Thoracic aorta (tissue), 2 donors: ENCODE measurements at places on chromosomes 7 and 10.

- DNase-seq = no peak
Measured at GRCh38 chr7:136016649-136017395, 39.7 kb upstream of the MTPN start.

DNA sequence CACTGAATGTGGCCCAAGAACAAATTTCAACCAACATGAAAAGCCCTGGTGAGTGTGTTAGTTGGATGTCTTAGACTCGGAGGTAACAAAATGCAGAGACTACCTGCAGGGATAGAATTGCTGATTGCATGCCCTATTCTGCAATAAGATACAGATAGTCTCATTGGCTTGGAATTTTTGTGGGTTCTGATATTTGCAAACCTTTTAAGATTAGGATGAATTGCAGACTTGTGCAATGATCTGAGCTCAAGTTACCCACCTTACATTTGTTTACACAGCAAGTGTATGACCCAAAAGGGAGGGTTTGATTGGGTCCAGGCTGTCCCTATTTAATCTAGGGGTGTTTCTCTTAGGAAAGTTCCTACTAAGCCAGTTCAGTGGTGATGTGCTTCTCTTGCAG lies 45.4 kb downstream of the GPR37 start:
- no peak for DNase-seq

- DNase-seq = no peak
Measured at GRCh38 chr10:132399117-132400035, 2.4 kb downstream of the PWWP2B start.

- DNase-seq = no peak
Measured at GRCh38 chr10:87850742-87851205, 12.6 kb downstream of the KLLN start.

DNA sequence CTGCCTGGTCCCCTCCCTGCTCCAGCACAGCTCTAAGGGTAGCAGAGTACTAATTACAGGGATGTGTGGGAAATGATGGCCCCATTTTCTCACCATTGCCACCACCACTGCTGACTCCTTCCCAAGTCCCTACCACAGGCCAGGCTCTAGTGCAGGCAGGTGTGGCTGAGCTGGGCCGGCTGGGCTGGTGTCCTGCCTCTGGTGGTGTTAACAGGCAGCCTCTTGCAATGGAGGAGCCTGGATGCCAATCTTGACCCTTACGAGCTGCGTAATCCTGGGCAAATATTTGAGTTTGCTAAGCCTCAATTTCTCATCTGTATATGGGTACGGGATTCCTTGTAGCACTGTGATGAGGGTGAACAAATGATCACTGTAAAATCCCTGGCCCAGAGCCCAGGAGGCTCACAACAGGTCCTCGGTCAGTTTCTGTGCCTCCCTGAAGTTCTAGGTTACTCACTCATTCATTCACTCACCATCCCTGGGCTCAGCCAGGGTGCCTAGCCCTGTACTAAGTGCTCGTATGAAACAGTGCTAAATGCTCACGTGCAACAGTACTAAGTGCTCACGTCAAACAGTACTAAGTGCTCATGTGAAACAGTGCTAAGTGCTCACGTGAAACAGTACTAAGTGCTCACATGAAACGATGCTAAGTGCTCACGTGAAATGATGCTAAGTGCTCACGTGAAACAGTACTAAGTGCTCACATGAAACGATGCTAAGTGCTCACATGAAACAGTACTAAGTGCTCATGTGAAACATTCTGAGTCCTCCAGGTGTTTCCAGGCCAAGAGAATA lies 2.3 kb upstream of the FZD9 start:
- DNase-seq = no peak

GRCh38 chr10:27998178-27998953 lies 513 bp downstream of the ODAD2 start:
- no peak for DNase-seq

DNA sequence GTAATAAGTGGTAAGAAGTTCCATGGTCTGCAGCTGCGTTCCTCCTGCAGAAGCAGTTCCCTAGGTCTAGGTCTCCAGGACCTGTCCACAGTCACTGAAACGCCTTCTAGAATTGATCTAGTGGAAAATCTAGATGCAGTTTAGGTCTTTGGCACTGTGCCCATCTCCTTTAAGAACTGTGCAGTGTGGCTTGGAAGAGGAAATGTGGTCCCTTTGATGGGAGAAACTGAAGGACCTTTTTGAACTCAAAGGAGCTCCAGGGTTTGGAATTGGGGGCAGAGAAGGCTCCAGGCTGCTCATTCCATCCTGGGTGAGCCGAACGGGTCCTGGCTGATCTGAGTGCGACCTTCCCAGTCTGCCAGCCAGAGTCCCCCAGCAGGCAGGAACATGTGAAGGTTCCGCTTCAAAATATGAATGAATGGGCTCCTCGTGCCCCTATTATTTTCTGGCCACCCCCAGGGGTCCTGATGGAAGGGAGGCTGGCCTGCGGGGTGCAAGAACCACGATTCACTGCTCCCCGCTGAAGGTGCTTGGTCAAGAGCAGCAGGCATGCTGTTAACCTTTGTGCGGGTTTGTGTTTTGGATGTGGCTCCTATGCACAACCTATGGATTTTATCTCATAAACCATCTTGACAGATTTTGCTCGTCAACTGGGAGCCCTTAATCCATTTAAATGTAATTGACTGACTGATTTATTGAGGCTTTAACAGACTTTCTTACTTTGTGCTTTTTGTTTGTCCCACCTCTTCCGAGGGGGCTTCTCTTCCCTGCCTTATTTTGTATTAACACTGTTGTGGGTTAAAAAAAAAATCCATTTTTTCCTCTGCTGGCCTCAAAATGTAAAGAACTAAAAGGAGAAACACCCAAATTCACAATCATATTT lies 36.7 kb downstream of the ZNF467 start:
- no peak for DNase-seq

DNA sequence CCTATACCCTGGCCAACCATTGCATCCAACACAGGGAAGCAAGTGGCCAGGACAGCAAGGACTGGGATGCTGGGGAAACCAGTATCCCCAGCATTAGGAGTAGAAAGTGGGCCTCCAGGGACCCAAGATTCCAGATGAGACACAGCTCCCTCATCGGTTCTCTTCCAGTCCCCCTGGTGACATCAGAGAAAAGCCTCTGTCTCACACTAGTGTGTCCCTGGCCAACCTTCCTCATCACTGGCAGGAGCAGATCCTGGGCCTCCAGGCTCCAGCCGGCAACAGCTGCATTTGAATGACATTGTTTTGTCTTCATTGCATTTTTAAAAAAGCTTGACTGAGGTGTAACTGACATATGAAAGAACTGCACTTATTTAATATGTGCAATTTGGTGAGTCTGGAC lies 177.3 kb upstream of the LYZL2 start:
- no peak for DNase-seq
